ENCODE measurements at places on chromosomes 2 and 18.

- DNase-seq, result no peak
These were observed 59.7 kb upstream of the SPOPL start for GRCh38 chr2:138441916-138442315.

- DNase-seq, result peak; percentile 56
These were observed 16.8 kb upstream of the ALPI start for GRCh38 chr2:232438951-232439757.

- peak; percentile 5 for DNase-seq
These were observed 1.2 kb downstream of the CDK15 start for GRCh38 chr2:201807452-201807999.

DNA sequence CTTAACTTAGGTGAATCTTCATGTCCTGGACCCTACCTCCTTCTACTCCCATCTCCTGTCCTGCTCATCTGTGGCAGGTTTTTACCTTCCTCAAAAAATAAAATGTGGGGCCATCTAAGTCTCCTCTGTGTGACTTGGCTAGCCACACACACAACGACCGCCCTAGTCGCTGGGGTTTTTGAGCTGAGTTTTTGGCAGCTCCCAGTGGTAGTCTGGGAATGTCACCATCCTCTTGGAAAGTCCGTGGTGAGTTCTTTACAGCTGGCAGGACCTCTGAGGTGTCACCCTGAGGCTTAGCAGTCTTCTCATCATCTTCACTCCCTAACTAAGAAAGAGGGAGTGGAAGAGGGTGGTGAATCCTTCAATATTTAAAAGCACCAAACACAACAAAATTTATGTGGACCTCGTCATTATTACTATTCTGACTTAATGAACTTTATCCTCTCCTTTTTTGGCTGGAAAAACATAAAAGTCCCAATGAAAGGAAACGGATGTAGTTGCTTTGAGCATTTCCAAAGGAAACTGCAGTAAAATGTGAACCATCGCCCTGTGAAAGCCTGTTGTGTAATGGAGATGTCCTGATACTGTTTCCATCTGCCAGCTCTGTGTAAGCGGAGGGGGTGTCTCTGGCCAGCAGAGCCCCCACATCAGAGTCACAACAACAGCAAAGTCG, 78.6 kb downstream of the VAPA start:
- DNase-seq, result peak; percentile 61

- no peak for DNase-seq
These were observed 398.1 kb upstream of the ATP5MC3 start for GRCh38 chr2:175579646-175580045.

DNA sequence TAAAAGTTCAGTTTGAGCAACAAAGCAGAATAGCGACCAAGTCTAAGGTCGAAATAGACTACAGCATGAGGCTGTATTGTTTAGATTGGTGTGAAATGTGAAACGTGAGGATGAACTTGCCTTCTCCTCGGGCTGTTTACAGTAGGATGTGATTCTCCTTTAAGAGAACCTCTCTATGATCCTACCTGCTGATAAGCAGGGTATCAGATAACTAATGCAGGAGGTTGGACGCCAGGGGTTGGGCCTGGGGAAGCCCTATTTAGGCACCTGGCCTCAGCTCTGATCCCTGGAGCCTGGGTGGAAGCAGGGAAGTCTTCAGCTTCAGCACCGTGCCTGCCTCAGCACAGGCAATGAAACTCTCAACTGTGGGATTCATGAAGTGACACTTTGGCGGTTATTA, 11.4 kb downstream of the CRYGD start:
- no peak for DNase-seq

GRCh38 chr2:67489396-67489795, 92.3 kb downstream of the ETAA1 start:
- no peak for DNase-seq

GRCh38 chr18:60894254-60894945, 438.8 kb upstream of the CDH20 start:
- no peak for DNase-seq

DNA sequence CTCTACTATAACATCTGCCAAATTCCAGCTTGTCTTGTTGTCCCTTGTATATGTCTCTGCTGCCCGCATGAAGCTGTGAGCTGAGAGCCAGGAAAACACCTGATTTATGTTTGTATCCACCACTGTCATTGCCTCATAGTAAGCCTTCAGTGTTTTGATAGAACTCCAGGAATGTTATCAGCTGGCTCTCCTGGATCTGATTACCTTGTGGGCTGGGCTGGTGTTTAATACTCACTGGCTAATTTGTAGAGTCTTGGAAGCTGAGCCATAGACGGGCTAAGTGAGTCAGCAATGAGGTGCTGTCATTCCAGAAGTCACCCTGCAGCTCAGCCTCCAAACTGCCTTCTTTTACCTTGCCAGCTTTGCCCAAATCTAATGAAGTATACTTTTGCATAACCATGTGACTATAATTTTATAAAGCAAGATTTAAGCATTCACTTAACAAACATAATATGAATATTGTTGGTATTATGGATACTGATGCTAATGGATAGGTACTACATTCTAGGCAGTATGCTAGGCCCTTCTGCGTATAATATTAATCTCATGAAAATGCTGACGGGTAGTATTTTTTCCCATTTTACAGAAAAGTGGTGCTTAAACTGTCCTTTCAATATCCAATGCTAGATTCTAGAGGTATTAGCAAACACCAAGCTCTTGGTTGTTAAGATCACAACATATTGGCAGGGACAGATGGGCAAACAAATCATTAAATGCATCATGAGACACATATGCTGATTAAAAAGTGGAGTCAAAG, 62.7 kb upstream of the GATA6 start:
- DNase-seq, result no peak

DNA sequence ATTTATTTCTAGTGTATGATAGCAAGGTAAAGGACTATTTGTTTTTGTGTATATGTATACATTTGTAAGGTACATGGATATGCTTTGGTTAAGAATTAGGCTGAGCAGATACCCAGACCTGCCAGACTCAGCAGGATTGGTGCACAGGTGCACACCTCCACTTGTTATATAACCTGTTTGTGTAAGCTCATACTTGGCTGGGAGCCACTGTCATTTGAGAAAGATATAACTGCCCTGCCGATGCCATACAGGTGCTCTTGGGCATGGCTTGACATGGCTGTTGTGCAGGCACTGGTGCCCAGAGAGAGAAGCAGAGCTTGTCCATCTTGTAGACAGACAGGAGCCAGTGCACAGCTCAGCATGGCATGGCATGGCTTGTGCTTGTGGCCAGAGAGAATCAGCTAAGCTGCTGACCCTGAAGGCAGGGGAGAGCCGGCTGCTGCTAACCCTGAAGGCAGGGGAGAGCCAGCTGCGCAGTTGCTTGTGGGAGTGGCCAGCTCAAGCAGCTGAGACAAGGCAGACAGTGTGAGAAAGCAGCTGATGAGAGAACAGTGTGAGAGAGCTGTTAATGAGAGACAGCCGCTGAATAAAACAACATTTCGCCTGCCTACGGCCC, 136.5 kb downstream of the RNF144A start:
- no peak for DNase-seq

DNA sequence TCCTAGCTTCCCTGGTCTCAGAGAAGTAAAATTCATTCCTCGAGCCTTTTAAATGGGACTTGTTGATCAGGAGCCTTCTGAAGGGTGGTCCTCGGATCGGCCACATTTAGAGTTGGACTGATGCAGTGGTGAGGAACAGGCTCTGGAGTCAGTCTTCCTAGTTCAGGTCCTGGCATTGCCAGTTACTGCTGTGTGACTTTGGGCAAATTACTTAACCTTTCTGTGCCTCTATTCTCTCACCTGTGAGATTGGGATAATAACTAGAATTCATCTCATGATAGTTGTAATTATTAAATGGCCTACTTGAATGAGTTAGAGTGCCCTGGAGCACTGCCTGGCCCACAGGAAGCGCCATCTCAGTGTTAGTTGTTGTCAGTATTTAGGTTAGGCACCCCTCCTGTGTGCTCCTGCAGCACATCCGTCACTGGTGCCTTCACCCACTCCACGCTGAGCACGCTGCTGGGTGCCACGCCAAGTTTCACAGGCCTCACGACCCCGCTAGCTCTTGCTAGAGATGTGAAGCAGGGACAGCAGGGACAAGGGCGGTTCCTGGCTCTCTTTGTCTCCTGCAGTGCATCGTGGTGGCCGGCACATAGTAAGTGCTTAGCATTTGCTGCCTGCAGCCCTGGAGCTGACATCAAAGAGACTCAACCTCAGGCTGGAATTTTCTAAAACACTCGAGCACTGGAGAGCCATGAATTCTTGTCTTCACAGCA, 122.9 kb downstream of the FAM210A start:
- no peak for DNase-seq

- DNase-seq, result no peak
These were observed 78.9 kb upstream of the B3GNT2 start for GRCh38 chr2:62116983-62117382.

GRCh38 chr2:64718250-64718885, 64.7 kb upstream of the SERTAD2 start:
- DNase-seq, result no peak

DNA sequence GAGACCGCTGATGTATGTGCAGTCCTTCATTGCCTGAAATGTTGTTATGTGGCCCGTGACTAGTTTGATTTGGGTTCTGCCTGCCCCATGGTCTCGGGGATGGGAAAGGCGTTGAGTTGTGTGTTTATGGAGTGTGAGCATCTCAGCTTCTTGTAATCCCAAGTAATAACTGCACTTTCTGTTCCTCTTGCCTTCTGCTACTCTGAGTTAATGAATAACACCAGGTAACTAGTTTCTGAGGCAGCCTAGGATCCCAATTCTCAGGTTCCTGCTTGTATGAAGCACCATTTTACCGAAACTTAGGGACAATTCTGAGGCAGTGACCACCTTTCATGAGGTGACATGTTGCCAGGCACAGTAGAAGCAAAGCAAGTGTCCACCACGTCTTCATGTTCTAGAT, 170.0 kb downstream of the ALK start:
- DNase-seq, result no peak

- no peak for DNase-seq
These were observed 128.9 kb upstream of the GATA6 start for GRCh38 chr18:22040533-22040932.

DNA sequence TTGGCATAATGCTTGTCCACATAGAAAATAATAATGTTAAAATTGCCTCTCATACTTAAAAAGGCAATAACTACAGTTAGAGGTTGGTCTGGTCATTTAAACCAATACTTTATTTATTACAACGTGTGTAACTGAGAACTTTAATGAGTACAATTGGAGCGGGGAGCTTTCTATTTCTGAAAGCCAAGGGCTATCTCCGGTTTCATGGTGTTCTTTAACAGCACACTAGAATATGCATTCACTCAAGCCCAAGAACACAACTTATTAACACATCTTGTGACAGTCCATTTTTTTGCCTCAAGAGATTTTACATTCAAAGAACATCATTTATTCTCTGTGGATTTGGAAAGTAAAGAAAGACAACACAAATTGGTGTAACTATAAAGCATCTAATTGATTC, 131.8 kb downstream of the KCNH7 start:
- DNase-seq, result no peak

DNA sequence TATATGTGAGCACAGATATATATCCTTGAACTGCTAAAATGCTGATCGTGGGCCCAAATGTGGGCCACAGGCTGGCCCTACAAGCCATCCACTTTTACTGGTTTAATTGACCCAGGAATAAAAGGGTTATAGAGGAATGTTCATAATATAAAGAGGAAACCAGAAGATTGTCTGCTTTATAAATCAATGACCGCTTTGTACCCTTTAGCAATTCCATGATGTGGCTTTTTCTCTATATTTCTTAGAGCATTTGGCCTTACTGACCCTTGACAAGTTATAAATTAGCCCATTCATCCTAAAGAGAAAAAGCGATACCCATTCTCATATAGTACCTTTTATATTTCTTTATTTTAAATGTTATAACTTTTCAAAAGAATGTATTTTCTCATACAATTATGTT, 87.1 kb upstream of the ITGA4 start:
- no peak for DNase-seq

- no peak for DNase-seq
These were observed 79.6 kb downstream of the PDE11A start for GRCh38 chr2:177992992-177993391.

DNA sequence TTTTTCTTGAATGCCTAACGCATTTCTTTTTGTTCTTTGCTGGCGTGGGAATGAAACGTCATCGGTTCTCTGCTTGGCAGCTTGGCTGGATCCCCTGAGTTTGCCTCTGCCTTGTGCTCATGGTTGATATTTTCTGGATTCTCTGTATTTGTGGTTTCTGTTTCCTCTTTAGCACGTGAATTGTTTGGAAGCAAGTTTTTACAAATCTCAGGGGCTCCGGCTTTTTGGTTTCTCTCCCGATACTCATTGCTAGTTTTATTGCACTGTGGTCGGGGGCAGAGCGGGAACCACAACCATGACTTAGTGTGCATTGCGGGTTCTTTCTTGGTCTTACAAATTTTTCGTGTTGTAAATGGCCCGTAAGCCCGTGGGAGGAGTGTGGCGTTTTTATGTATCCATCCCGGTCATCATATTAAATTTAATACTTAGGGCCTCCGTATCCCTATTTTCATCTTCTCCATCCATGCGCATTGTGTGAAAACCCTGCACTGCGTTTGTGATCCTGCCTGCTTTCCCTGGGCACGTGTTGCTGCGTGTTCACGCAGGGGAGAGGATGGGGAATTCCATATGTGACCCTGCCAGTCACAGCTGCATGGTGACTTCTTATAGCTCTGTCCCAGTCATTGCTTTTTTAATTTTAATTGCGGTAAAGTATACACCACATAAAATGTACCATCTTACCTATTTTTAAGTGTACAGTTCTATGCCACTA, 9.4 kb downstream of the RAMP1 start:
- no peak for DNase-seq

DNA sequence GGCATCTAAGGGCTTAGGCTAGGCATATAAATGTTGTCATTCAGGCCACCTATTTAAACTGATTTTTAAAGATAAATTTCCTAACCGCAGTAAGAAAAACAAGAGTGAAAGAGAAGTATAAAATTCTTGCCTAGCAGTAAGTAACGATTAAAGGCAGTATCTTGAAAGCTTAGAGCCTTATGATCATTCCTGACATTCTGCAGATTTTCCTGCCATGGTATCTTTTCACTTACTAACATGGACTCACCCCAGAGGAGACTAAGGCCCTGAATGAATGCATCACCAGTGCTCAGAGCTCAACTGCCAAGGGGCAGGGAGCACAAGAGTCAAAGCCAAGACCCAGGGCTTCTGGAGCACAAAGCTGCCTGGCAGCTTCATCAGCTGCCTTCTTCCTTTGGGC, 133.1 kb downstream of the GCA start:
- no peak for DNase-seq

- no peak for DNase-seq
These were observed 106.3 kb downstream of the EPHA4 start for GRCh38 chr2:221465776-221466175.

GRCh38 chr2:44884677-44885076, 56.8 kb upstream of the SIX3 start:
- no peak for DNase-seq

- DNase-seq, result no peak
These were observed 335 bp downstream of the TRAK2 start for GRCh38 chr2:201450954-201451291.
